ENCODE measurements at places on chromosomes 12 and 14.

DNA sequence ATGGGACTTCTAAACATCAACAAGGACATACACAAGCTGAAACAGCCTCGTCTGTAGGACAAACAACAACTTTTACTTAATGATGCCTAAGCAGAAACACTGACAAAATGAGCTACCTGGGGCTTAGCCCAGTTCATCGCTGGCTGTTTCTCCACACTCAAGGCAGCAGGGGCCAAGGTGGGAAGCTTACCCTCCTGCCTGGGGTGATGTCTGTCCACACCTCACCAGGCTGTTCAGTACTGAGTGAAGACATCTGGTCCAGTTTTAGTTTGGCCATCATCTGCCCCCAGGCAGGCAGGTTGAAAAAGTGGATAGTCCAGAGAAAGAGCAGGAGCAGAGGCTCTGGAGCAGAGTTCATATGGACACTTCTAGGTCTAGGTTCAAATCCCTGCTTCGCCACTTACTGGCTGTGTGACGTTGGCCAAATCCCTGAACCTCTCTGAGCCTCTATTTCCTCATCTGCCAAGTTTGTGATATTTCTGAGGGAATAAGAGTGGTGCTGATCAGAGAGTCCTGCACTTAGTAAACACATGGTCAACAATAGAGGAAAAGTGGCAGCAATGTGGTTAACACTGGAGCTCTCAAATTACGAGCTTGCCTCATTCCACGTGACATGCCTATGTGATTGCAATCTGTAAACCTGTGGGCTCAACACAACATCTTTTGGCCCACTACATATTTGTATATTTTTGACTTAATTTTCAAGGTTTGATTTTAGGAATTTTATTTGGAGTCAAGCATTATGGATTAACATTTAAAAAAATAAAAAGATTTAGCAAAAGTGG lies 720.1 kb upstream of the TMEM132C start:
- no peak for DNase-seq

- no peak for DNase-seq
These were observed 24.2 kb downstream of the YY1 start for GRCh38 chr14:100263141-100263540.

DNA sequence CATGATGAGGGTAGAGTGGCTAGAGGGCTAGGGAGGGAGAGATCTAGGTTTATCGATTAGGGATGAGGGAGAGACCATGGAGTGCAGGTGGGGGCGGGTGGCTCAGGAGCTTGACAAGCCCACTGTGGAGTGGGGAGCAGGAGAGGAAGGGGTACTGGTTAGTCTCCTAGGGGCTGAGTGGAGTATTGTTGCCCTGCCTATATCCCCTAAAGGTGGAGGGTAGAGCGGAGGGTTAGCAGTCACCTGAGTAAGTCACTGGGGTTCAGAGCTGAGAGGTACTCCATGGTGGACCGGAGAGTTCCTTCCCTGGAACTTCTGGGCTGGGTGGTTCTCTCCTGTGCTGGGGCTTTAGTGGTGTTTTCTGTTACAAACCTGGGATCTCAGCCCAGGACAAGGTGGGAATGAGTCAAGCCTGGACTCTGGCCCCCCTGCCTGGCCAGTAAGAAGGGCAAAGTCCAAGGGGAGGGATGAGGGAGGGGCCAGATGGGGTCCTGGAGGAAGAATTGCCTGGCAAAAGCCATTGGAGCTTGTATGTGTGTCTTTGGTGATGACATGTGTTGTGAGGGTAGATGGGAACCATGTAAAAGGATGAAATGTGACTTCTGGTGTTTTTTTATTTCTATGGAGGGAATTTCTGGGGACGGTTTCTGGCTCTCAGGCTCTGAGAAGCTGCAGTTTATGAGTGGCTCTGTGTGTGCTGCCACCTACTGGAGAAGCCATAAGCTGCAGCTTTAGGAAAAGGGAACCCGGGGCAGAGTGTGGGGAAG lies at the start of gene CIDEB:
TSS of gene CIDEB (minus strand) at position 403 of the 767 bp plus-strand sequence. CDS start at position 284, 119 bp downstream.
- no peak for DNase-seq

DNA sequence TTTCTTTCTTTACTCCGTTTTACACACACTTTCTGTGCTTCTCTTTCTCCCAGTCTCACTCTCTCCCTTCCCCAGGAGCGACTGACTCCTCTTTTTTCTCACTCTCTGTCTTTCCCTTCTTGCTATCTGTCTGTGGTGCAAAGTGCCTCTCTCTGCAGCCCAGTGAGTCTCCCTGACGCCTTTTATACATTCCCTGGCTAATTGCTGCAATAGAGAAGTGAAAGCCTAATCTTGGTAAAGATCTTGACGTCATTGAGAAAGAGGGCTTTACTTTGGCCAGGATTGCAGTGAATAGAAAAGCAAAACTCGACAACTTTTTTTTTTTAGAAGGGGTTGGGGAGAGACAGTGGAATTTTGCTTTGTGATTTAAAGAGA lies 706 bp upstream of the DIO2 start:
- no peak for DNase-seq

- no peak for DNase-seq
These were observed 2.1 kb upstream of the BLOC1S1 start for GRCh38 chr12:55713721-55714120.

DNA sequence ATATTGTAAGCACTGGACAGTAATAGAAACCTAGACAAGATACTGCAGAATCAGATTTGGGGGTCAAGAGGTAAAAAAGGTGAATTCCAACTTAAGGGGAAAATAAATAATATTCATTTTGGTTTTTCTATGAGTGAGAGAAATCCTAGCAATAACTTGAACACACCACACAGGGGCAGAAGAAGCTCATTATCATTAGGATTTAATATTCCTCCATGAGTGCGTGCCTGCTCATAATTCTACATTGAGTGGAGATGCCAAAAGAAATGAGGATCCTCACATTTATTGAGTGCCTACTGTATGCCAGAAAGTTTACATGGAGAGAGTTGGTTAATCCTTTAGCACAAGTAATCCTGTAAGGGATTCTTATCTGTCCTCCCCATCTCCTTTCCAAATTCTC lies 40.5 kb upstream of the C14orf132 start:
- DNase-seq = no peak

GRCh38 chr14:99671235-99672224 lies 12.6 kb upstream of the CYP46A1 start:
- DNase-seq = no peak

GRCh38 chr14:52961060-52961639 lies 10.3 kb upstream of the FERMT2 start:
- peak; percentile 68 for DNase-seq
